Stomach (tissue), 19 donors: ENCODE measurements at places on chromosomes 11 and 22. TPM values are rescaled to one million over a fixed set of nuclear protein-coding genes. Genes with fewer than 3 reads are reported as not detected.
A peak's percentile ranks its signal among the peaks of the same experiment; 100 is the strongest.

- no peak for DNase-seq
These were observed 14.8 kb upstream of the SPATA19 start for GRCh38 chr11:133860151-133860550.

The RNF214 gene
- total RNA-seq, result 10.8 TPM

The EHF gene
- 116 TPM for total RNA-seq

The C11orf21 gene
- total RNA-seq, result 0.92 TPM

The ARHGAP20 gene
- 5.3 TPM for total RNA-seq

GRCh38 chr22:44107340-44107739 is 73.4 kb upstream of the PARVG start:
- DNase-seq, result no peak

DNA sequence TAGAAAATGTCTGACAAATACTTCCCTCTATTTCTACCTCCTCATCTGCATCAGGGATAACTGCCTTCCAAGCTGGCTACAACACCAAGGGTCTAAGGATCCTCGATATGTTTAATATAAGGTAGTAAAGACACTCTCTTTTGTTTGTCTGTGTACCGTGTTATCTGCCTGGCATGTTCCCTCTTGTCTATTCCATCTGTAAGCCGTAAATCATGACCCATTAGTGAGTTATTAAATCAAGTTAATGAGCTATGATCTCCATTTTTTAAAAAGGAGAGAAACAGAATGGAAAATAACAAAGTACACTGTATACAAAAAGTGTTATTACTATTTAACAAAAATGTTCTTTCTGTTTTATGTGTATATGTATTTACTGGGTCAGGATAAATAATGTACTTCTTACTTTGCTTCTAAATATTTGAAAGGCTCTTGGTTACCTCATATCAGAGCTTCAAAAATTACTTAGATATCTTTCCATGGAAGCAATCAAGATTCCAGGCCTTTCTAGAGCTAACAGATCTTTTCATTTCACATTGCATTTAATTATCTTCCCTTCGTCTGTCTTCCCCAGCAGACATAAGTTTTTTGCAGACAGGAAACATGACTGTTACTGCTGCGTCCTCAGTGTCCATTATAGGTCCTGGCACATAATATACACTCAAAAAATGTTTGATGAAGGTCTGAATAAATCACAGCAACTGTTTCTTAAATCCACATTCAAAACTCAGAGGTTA is 342.6 kb upstream of the CCDC90B start:
- DNase-seq, result no peak

The MRGPRX3 gene
- not detected for total RNA-seq

DNA sequence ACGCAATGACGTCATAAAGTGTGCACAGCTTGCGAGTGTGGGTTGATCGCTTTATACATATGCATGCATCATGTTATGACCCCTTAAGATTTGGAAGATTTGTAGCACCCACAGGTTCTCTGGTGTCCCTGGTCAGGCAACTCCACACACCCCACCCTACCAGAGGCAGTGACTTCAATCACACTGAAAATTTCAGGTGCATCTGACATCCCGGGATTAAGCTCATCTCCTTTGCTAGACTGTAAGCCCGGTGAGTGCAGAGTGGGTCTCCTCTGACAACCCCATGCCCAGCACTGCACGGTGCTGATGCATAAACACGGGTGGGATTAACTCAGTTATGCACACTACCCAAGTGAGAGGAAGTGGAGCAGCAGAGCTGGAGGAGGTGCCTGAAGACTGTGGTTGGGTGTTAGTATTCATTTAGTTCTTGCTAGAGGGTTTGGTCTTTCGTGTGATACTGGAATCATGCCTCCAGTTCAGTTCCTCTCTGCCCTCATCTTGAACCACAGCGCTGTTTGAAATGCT is 6.5 kb downstream of the ARSA start:
- no peak for DNase-seq

GRCh38 chr11:134398644-134399292 is 13.3 kb downstream of the B3GAT1 start:
- DNase-seq, result no peak

GRCh38 chr11:2807801-2808241 is 77.8 kb downstream of the CDKN1C start:
- DNase-seq, result no peak

The GLB1L2 gene
- 5.9 TPM for total RNA-seq

- DNase-seq, result peak; percentile 87
These were observed 13.4 kb upstream of the NECTIN1 start for GRCh38 chr11:119742263-119742861.

- no peak for DNase-seq
These were observed 32.2 kb downstream of the RPL3 start for GRCh38 chr22:39287076-39287725.

GRCh38 chr11:103069367-103069766 is 22.6 kb downstream of the DCUN1D5 start:
- DNase-seq, result no peak

GRCh38 chr11:11170352-11171084 is 182.5 kb downstream of the CSNK2A3 start:
- DNase-seq, result no peak

DNA sequence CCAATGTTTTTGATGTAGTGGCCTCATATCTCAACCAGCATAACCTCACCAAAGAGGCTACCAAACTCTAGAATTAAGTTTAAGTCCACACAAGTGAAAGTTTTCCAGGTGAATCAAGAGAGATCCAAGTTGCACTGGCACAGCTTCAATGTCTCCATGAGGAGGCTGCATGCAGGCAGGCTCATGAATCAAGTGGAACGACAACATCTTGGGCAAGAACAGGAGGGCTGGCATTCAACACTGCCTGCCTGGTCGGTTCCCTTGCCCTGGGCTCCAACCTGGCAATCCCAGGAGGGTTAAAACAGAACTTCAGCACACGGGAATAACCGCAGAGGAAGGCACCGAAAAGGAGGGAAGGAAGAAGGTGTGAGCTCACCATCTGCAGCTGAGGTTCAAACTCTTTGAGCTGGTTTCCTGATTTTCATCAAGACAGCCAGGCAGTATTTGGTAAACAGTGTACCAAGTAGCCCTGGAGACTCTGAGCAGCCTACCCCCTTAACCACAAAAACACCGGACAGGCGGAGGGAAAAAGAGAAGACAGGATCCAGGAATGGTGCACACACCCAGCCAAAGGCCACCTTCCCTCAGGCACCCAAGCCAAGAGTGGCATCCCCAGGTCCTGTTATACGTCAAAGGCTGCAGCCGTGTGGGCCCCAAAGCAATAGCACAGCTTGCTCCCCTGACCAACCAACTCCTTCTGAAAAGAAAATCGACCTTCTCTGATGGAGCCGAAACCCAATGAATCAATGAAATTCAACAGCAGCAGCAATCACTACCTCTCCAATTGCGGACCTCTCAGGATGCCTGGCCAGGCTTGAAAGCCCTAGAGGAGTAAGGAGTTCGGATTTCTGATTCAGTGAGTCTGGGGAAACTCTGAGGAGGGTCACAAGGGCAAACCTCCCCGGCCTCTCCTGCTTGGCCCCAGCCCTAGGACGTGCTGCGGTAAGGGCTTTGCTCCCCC is 1.3 kb downstream of the PACSIN2 start:
- no peak for DNase-seq

DNA sequence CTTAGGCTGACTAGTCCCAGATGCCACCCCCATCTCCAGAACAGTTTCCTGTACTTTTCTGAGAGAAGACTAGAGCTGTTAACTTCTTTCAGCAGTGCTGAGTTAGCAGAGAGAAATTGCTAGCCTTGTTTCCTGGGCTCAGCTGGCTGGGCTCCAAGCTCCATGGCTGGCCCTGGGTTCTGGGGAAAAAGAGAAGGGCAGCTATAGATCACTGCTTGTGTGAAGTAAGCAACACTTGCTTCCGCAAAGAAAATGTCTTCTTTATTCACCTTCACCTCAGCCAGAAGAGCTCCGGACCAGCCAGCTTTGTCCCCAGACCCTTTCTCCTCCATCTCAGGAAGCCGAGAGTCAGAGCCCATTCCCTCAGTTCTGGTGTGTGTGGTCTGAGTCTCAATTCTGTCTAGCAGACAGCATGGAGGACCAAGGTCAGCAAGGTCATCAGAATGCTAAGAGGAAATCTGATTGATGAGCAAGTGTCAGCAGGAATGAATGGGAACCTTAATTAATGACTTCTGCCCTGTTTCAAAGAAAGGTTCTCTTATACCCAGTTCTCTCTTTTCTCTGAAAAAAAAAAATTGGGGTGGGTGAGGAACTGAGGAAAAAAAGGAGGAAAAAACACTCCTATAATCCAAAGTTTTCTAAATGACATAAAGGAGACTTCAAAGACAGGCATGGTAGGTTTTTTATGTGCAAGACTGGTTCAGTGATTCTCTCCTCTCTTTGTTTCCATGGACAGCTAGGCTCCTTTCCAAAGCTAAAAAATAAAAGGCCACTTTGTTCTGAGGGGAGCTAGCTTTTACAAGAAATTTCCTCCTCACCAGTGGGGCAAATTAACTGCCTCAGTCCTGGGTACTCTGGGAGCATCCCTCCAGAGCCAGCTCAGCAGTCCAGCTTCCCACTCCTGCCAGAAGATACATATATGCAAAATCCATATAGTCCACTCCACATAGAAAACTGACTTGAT is 63.6 kb upstream of the FAM181B start:
- DNase-seq, result no peak

DNA sequence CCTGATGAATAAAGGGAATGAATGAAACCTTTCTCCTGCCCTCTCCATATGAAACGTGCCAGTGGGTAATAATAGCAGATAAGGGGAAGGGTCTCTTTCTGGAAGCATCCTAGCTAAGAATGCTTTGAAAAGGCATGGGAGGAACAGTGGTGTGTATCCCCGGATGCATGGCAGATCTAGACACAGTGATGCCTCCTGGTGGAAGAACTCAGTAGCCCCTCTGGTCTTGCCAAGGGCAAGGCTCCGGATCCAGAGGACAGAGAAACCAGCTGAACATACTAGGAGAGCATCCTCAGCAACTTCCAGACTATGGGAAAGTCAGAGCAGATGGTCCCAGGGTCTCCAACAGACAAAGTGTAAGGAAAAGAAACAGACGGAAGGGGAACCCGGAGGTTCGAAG is 6.4 kb downstream of the BAIAP2L2 start:
- DNase-seq, result no peak
